ENCODE measurements at places on chromosomes 2 and 18. TPM values are rescaled to one million over a fixed set of nuclear protein-coding genes. Genes with fewer than 3 reads are reported as not detected.

Gene RTKN
- total RNA-seq: 11.8 TPM

Gene BOLL
- total RNA-seq: not detected

Gene DSEL
- total RNA-seq: 32.3 TPM

Gene KLHL29
- 12.7 TPM for total RNA-seq

Gene NYAP2
- not detected for total RNA-seq

Gene ROCK2
- 21.0 TPM for total RNA-seq

Gene SERPINB4
- total RNA-seq: not detected

Gene SCYGR1
- total RNA-seq: not detected

Gene NGEF
- total RNA-seq: not detected

Gene TPO
- not detected for total RNA-seq

Gene NDC80
- total RNA-seq: 1.4 TPM

Gene ZAP70
- total RNA-seq: 2.2 TPM

Gene BCL2
- total RNA-seq: 4.1 TPM

Gene IL37
- not detected for total RNA-seq

Gene D2HGDH
- total RNA-seq: 20.3 TPM

Gene CLEC4F
- not detected for total RNA-seq

Gene ATL2
- 21.4 TPM for total RNA-seq

Gene GPR75
- 0.77 TPM for total RNA-seq

Gene LIPG
- total RNA-seq: 5.6 TPM

Gene ODC1
- 73.6 TPM for total RNA-seq

Gene ZEB2
- total RNA-seq: 31.3 TPM

Gene MPV17
- 101 TPM for total RNA-seq

Gene ZSWIM2
- total RNA-seq: not detected
